HEK293T (cell line): ENCODE measurements at places on chromosomes 4 and X.

- no peak for DNase-seq
Observed at GRCh38 chr4:180261346-180261745, 1981.9 kb upstream of the TENM3 start.

DNA sequence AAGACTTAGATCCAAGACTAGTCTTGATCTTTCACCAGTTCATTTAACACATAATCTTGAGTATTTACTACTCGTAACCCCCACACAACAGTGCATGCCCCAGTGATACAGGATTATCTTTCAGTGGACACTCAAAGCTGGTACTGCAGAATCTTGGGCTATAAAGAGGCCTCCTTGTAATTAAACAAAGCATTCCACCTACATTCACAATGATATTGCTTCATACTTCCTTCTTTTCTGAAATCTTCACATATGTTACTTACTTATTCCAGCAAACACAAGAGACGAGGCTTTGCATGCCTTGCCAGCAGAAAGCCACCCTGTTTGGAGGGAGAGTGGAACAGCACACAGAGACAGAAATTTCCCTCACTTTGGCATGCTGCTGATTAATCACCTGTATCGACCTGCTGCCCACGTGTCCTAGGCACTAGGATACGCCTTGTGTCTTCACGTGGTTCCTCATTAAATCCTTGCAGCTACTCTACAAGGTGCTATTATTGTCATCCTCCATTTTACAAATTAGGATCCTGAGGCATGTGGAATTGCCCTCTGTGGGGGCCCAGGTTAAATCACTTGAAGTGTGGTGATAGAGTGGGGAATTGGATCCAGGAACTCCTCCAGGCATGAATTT lies 77.3 kb downstream of the FAM184B start:
- DNase-seq = no peak

DNA sequence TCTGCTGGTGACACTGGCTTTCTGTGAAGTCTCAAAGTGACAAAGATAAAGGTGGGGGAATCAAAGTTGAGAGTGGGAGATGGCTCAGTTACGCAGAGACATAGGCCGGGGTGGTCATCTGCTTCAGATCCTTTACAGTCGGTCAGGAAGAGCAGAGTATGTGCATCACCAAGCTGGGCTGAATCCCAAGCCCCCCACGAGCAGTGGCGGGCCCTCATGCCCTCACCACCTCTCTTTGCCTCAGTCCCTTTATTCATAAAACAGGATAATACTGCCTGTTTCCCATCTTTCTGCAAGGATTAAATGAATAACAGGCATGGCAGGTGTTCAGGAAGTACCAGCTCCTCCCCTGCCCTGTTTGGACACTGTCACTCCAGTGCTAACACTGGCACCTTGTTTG lies 135.6 kb downstream of the EVC2 start:
- no peak for DNase-seq

GRCh38 chr4:94582517-94582916 lies 130.8 kb downstream of the PDLIM5 start:
- DNase-seq = no peak

- DNase-seq = no peak
Observed at GRCh38 chr4:173642509-173642908, 112.5 kb upstream of the HAND2 start.

DNA sequence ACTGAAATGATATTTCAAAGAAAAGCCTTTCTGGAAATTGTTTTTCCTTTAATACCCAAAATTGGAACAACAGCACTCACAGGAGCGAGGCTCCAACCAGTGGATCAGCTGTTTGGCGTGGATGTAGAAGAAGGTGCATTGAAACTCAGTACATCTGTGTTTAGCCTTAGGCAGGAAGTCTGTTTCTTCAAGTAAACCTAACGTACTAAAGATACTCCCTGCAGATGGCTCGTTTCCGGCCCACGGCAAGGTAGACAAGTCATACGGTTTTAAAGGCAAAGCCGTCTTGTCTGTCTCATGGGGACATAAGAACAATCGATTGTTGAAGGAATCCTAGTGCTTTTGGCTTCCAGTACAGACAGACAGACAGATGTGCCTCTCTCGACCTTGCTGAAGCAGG lies 50.0 kb upstream of the CLCN4 start:
- no peak for DNase-seq

DNA sequence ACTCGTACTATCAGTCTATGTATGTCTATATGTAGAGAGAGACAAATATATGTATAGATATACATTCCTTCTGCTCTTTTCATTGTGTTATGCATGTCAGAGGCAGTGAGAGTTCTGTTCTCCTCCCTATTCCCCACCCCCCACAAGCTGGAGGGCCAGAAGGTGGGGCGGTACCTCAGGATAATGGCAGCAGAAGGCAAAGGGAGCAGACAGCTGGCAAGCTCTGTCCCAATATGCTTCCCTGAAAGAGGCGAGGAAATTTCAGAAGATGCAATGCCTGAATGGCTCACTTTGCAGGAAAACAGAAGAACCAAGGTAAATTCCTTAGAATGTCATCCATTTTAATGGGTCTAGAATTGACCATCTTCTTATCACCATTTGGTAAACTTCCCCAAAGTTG lies 114.4 kb downstream of the NAA11 start:
- no peak for DNase-seq

DNA sequence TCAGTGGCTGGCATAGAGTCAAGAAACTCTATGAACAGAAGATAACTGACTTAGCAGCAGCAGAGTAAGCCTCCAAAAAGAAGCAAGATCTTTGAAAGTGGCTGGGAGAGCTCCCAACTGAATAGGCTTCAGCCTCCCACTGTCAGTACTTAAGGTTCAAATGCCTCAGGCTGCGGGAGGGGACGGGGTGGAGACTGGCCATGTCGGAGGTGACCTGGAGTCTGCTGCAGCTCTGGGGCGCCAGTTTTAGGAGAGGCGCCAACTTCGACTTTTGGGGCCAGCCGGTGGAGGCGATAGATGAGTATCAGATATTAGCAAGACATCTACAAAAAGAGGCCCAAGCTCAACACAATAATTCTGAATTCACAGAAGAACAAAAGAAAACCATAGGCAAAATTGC lies 67.3 kb downstream of the TMEM144 start:
- no peak for DNase-seq

- DNase-seq = no peak
Observed at GRCh38 chrX:104281564-104281963, 26.8 kb upstream of the ESX1 start.

- DNase-seq = no peak
Observed at GRCh38 chrX:37077646-37078433, 69.7 kb downstream of the FAM47C start.

DNA sequence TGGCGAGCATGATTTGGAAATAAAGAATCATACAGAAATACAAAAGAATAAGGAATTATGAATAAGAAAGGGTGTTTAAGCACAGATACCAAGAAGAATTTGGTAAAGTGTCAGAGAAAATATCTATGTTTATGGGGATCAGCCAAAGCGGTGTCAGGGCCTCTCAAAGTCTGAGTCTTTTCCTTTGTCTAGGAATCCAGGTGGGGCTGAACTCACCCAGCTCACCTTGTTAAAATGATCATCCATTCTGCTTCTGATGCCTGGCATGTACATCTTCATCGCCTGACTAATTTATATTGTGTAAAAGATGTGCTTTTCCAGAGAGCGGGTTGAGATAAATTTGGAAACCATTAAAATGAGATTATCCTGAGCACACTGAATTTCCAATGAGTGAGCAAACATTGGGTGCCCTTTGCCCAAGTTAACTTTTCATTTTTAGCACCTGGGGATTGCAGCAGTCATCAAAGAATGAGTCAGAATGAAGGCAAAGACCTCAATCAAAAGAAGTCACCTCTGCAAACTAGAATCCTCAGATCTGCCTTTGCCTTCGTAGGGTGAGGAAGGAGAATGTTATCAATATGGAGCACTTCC lies 141.9 kb upstream of the ANXA3 start:
- DNase-seq = no peak

DNA sequence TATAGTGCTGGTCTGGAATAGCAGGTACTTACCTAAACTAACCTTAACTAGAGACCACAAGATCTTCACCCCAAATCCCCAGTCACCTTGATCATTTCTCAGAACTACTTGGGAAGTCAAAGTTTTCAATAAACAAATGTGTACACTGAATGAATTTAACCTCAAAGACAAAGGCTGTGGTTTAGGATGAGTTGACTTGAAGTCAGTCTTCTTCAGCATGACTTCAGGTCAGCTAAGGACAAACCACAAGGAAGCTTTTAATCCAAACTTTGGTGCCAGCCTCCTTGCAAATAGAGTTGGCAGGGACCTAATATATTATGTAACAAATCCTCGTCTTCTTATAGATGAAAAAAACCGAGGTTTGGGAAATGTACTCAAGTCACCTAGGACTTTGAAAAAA lies 21.2 kb upstream of the VCX2 start:
- DNase-seq = no peak

DNA sequence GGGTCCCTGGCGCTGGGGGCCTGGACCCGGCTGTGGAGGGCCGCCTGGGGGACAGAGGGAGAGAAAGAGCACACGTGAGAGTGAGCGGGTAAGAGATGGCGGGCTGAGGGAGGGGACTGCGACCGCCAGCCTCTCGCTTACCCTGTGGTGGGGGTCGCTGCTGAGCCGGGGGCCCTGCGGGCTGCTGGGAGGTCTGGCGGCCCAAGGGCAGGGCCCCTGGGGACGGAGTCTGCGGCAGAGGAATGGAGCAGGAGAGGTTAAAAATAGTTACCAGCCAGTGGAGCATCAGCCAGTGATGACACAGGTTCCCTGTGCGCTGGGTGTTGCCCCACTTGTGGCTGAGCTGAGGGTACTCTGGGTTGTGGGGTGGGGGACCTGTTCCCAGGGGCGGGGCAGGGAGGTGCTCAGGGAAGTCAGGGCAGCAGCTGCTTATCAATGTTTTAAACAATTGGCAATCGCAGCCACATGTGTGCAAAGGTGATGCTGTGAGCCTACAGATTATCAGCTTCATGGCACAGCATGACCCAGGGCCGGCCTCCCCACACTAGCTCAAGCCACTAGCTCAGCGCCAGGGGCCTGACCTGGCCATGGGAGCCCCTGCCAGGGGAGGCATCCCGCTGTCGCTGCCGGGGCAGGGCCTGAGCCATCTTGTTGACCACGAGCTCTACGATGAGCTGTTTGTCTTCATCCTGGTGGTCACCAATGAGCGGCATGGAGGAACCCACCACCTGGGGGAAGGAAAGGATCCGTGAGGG lies 7.5 kb upstream of the TIMP1 start:
- DNase-seq = no peak

- DNase-seq = no peak
Observed at GRCh38 chr4:112473985-112474384, 42.0 kb downstream of the NEUROG2 start.

GRCh38 chr4:30930276-30930675 lies 210.1 kb downstream of the PCDH7 start:
- no peak for DNase-seq

DNA sequence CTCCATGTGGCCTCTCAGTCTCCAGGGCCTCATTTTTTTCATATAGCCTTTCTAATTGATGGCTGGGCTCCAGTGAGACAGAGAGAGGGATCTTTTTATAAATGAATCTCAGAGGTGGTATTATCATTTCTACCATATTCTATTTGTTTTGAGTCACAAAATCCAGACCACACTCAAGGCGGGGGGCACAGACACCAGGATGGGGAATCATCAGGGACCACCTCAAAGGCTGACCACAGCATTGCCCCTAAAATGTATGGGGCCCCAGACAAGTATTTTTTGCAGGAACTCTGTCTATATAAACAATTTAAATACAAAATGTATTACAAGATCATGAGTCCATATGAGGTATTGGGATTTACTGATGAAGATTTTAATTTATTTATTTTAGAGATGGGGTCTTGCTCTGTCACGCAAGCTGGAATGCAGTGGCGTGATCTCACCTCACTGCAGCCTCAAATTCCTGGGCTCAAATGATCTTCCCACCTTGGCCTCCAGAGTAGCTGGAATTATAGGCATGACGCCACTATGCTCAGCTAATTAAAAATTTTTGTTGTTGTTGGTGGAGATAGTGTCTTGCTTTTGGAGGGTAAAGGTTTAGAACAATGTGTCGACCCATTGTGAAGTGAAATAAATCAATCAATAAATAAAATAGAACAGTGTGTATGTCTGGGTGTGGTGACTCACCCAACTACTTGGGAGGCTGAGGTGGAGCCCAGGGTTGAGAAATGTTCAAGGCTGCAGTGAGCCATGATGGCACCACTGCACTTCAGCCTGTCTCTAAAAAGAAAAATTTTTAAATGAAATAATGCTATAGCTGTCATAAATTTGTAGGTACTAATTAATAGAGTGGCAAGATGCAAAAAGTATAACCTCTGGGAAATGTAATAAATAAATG lies 29.4 kb downstream of the WDR13 start:
- no peak for DNase-seq

GRCh38 chr4:37679301-37679700 lies 6.9 kb downstream of the RELL1 start:
- no peak for DNase-seq

- DNase-seq = no peak
Observed at GRCh38 chr4:61583696-61584095, 383.6 kb downstream of the ADGRL3 start.

- no peak for DNase-seq
Observed at GRCh38 chrX:42803320-42803719, 25.4 kb upstream of the PPP1R2C start.

DNA sequence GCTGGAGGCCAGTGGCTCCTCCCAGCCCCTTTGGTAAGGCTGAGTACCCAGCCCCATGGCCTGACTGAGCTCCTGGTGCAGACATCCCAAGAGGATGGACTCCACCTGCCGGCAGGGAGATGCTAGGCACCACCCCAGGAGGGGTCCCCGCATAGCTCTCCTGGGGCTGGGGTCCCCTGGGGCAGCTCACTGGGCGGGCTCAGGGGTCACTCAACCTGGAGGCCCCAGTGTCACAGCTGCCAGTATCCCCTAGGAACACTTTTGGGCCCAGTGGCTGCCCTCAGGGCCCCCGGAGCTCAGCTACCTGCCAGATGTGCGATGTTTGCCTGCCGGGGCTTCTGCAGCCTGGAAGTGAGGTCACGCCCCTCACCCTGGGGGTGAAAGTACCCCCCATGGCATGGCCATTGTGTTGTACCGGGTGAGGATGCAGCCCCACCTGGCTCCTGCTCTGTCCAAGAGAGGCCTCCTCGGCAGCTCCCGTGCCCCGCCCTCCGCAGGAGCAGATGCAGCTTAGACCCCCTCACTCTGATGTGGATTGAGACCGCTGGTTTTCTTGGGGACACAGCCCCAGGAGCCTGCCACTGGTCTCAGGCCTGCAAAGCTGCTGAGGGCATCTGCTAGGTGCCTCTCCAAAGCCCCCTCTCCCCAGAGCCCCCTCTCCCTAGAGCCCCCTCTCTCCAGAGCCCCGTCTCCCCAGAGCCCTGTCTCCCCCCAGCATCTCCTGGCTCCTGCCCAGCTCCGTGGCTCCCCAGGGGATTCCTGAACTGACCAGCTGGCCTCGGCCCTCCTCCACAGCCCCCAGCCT lies 6.7 kb upstream of the HGFAC start:
- DNase-seq = no peak
